Activated CD4-positive, alpha-beta T cell treated with anti-CD3 and anti-CD28 coated beads for 4 hours (primary cell): ENCODE measurements at places on chromosomes 5 and 9.

DNA sequence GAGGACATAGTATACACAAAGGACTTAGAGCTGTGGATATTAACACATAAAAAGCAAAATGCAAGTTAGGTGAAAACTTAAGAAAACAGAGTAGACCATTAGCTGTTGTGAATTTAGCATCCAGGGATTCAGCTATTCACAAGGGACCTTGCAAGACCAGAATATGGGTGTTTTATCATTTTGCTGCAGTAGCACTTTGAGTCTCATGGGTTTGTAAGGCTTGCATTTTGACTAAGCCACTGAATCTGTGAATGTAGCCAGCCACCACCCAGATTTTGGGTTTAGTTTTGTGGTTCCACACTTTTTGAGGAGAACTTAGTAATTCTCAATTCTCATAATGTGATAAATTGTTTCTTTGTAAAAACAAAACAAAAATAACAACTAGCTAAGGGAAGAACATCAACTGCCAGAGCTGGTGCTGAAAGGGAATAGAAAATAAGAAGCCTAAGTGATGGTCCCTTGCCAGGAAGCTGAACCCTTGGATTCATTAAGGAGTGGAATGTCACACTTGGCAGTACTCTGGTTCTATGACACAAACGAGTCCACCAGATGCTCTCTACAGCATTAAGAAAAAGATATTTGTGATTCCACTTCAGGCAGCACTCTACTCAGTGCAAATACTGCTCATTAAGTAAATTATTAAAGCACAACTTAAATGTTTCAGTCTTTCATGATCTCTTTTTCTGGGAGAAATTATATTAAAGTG lies 557.4 kb upstream of the ZNF462 start:
- no peak for DNase-seq

- no peak for DNase-seq
Measured at GRCh38 chr5:21765406-21765805, 1087.7 kb downstream of the CDH12 start.

GRCh38 chr5:95846554-95847260 lies 24.2 kb upstream of the GLRX start:
- DNase-seq, result peak; percentile 61

GRCh38 chr9:13719446-13719845 lies 440.0 kb upstream of the MPDZ start:
- no peak for DNase-seq

GRCh38 chr9:135226369-135227050 lies 139.0 kb downstream of the OLFM1 start:
- DNase-seq, result no peak

DNA sequence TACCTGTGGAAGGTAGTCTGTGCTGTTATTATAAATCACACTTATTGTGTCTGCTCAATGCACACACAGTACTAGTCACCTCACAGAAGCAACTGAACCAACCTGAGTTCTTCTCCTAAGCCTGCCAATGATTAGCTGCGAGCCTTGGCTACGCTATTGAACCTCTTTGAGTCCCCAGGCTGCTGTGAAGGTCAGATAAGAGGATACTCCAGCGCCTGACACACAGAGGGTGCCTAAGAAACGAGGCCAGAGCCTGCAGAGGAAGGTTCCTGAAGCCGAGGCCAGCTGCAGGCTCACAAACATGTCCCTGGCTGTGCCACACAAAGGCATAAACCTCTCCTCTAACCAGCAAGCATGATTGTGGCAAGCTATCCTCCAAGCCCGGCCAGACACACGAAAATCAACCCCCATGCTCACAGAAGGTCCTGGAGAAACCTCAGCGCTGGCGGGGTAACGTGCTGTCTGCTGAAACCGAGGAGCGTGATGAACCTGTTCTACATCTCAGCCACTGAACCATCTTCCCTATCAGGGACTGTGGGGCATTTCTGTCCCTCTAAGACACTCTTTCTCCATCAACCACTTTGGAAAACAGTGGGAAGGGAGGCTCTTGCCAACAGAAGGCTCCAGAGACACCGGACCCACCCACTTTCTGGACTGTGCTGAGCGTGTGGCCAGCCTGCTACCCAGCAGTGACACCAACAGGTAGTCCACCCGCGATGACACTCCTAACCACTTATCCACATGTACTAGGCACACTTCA lies 53.2 kb upstream of the SLC25A51 start:
- no peak for DNase-seq

DNA sequence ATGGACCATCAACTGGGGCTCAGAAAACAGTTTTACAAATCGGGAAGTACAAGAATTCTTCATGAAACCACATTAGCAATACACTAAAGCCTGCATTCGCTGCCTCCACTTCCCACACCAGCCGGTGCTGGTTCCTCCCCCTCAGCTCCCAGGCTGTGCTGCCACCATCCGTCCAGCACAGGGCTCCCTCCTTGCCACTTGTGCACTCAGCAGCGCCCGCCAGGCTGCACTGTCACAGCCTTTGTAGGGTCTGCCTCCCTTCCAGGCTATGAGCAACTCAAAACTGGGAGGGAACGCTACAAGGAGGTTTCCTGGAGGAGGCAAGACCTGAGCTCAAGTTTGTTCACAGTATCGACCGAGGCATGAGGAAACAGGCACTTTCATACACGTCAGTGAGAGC lies 7.7 kb downstream of the MAPK9 start:
- no peak for DNase-seq

GRCh38 chr5:45692481-45692880 lies 3.7 kb downstream of the HCN1 start:
- no peak for DNase-seq

GRCh38 chr5:140051950-140052349 lies 8.9 kb upstream of the NRG2 start:
- DNase-seq, result no peak

DNA sequence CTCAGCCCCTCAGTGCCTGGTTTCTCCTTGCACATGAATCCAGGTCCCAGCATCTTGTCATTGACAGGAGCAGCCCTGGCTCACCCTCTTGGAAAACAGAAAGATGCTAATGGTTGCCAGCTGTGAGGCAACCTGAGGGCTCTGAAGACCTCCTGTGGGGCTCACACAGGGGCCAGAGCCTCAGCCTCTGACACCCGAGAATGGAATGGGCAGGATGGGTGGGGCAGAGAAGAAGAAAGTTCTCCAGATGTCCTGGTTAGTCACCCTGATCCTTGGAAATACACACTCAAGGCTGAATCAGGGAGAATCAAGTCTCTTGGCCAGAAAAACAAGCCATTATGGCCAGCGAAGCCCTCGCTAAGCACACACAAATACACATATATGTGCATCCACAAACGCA lies 32.3 kb upstream of the SPATA31E1 start:
- DNase-seq, result no peak

GRCh38 chr5:79561525-79561893 lies 47.6 kb upstream of the HOMER1 start:
- DNase-seq, result peak; percentile 2

DNA sequence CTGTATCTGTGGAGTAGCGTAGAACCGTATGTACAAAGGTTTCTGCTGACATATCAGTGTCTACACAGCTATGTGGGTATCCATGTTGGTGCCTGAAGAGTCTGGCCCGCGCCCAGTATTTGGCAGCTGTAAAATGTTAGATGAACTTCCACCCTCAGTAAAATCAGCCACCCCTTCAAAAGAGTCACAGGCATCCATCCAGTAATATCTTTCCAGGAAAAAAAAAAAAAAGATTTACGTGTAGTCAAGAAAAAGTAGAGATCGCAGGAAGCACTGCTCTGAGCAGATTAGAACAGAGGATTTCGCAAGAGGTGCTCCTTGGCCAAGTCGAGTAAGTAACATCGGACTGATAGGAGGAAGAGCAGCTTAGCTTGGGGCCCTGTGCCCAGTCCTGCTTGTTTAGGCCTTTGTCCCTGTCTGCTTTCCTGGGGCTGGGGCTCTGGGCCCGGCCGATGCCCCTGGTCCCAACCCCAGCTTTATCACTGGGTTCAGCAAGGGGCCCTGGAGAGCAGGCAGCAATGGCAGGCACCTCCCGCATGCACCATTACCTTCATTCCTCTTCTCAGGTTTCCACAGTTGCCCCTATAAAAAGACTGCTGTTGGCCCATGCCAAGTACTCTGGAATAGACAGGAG lies 21.2 kb downstream of the DAPK1 start:
- no peak for DNase-seq

- DNase-seq, result no peak
Measured at GRCh38 chr9:133964463-133964862, 27.7 kb downstream of the VAV2 start.

- DNase-seq, result no peak
Measured at GRCh38 chr5:124736082-124736804, 10.2 kb downstream of the ZNF608 start.

GRCh38 chr5:130651440-130651839 lies 513.6 kb downstream of the HINT1 start:
- no peak for DNase-seq

DNA sequence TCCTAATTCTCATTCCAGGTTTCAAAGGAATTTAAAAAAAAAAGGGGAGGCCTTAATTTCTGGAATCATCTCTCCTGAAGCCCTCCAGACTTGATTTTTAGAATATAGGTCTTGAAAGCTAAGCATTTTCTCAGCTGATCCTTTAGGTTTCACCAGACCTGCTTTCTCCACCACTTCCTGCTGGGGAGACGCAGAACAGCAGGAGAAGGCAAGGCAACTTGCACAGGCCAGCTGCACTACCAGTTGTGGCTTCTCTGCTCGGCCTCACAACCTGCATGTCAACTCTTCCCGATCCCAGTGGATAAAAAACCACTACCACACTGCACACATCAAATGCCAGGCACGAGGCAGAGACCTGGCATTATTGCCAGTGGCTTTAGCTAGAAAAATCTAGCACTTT lies 119.8 kb downstream of the SIL1 start:
- no peak for DNase-seq

DNA sequence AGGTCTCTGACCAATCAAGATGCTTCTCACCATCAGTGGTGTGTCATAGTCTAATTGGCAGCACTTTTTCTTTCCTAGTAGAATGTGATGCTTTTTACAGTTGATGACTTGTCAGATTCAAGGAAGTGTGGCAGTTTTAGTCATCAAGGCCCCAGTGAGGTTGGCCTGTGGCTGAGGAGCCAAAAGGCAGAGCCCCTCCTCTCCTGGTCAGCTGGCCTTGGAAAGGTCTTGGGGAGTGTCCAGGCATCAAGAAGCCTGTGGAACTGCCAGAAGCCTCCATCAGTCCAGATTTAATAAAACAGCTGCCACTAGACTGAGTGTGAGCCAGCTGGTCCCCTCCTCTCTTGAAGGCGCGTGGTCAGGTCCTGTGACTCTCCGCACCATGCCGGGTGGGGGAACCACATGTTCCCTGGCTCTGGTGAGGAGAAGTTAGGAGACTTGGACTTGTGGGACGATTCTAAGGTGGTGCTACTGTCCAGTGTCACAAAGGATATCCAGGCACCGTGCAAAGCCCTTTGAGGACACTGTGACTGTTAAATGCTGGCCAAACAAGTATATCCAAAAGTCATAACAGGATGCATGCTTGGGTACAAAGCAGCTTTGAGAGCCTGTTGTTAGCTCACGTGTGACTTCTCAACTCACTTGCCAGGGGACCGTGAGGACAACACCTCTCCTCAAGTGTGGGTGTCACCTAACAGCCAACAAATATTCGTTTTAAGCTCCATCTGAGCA lies 6.1 kb upstream of the ANGPTL2 start:
- DNase-seq, result no peak

- DNase-seq, result no peak
Measured at GRCh38 chr9:93676310-93677047, 100.1 kb downstream of the PHF2 start.

DNA sequence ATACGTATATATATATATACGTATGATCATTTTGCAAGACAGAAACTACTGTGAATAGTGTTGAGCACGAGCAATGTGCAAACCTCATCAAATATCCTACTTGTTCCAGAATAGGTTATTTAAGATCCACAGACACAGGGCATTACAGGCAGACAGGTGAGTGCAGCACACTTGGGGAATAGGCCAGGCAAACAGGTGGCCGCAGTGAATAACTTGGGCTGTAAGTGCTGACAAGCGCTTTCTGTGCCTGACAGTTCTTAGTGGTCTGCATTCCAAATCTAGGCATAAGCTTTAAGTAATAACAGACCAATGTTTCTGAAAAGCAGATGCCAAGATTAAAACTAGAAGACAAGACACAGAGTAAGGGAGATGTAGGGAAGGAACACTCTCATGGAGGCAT lies 77.9 kb downstream of the LHFPL2 start:
- no peak for DNase-seq

DNA sequence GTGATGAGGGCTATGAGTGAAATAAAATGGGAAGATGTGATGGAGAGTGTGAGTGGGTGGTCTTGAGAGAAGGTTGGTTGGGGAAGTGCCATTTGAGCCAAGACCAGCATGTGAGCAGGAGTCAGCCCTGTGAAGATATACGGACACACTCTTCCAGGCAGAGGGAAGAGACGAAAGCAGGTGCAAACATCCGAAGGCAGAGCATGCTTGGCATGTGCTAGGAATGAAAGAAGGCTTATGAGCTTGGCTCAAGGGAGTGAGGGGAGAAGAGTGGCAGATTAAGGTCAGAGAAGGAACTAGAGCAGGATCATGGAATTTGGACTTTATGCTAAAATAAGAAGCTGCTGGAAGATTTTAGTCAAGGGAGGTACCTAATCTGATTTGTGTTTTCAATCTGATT lies 23.6 kb upstream of the CCDC112 start:
- no peak for DNase-seq

GRCh38 chr5:170302653-170303501 lies 5.3 kb upstream of the LCP2 start:
- DNase-seq, result peak; percentile 76

GRCh38 chr9:2727966-2728613 lies 10.8 kb downstream of the KCNV2 start:
- no peak for DNase-seq

DNA sequence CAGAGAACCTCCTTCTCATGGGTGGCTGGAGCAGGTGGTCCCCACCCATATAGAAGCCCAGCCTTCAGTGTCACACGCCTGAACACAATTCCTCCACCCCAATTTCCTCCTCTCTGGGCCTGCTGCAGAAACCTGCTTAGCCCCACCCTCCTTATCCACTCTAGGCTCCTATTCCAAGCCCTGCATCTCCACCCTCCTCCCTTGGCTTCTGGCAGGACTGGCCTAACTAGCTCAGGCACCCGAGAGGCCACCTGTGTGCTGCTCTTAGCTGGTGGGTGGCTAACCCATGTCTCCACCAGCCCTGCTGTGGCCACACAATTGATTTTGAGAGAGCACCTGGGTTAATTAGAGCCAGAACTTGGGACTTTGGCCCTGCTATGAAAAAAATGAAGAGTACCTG lies 77.3 kb upstream of the ATP10B start:
- no peak for DNase-seq

- no peak for DNase-seq
Measured at GRCh38 chr9:20865347-20865746, 166.1 kb downstream of the HACD4 start.

DNA sequence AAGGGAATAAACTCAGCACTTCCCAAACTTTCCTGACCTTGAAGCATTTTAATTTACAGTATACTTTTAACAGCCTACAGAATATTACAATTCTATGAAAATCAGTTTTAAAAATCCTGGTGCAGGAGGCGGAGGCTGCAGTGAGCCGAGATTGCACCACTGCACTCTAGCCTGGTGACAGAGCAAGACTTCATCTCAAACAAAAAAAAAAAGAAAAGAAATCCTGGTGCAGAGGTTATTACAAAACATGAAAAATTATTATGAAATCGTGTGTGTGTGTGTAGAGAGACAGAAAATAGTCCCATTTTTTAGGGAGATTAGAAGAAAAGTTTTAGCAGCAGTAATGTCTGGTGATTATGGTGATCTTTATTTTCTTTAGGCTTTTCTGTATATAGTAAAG lies 26.9 kb downstream of the GOLPH3 start:
- no peak for DNase-seq
